ELF-1 (cell line): ENCODE measurements at places on chromosomes 7 and 10.

DNA sequence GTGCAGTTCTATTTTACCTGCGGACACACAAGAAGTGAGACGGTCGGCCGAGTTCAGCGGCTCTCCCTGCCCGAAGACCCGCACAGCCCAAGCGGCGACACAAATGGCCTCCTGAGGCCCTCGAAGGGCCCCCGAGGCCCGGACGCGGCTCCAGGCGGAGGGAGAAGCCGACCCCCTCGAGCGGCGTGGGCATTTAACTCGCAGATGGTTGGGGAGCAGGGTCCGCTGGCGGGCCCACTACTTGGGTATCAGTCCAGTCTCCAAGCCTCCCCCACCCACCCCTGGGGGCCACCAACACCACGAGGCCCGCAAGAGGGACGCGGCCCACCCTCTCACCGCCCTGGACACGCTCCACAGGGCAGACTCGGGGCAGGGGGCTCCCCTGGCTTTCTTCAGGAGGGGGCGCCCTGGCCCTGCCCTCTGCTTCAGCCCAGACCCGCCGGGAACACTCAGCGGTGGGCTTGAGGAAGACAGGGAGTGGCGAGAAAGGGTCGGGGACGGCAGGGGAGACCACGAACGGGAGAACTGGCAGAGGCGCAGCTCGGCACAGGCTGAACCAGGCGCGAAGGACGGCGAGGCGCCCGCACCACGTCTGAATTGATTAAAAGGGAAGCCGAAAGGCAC lies 1.7 kb downstream of the IGF2BP3 start:
- peak; percentile 57 for DNase-seq

DNA sequence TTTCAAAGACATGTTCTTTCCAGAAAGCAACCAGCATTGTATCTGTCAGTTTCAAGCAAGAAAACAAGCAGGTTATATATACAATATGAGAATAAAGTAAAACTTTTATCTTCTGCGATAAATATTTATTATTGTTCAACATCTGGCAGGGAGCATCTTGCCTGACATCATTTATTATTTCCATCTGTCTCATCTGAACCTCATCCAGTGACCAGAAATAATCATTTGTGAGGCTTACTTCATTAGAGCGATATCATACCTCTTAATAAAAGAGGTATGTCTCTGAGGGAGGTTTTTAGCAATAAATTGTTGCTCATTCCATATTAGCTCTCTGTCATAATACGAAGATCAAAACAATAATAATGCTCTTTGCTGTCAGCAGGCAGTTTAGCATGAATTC lies 226.1 kb downstream of the CDC14C start:
- no peak for DNase-seq

DNA sequence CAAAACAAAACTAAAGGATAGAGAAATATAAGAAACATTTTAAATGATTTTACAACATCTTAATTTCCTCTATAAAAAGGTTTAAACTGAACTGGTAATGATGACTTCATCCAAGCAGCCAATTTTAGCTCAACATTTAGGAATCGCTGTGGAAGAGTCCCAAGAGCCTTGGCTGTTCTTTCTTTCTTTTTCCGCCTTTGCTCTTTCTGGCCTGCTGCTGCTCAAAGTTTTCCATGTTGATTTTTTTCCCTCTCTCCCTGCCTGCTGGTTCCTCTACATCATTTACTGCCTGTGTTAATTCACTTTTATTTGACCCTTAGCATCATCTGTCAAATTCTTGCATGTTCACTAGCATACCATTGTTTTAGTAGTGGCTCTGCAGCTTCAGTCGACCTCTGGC lies 146.9 kb downstream of the EVX1 start:
- no peak for DNase-seq

DNA sequence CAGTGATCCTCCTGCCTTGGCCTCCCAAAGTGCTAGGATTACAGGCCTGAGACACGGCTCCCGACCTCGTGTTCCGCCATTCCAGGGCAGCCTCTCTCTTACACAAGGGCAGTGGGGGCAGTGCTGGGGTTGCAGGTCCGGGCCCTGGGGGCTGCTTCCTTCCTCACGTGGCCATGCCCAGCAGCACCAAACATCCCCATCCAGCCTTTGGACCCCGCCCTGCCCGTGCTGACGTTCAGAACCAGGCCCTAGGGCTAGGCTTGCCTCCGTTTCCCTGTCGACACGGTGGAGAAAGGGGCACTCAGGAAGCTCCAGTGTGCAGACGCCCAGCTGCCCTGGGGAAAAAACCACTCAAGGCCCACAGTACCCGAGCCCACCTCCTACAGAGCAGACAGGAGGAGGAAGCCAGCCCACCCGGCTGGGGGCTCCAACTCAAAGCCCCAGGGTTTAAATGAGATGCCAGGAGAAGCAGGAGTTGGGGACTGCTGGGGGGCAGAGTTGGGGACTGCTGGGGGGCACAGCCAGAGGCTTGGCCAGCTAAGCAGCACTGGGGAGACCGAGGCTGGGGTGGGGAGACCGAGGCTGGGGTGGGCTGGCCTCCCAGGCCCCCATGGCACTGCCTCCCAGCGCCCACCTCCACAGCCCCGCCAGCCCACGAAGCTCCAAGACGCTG lies 35.9 kb downstream of the ADAP1 start:
- DNase-seq, result no peak

- DNase-seq, result no peak
Measured at GRCh38 chr10:72389014-72389413, 34.3 kb upstream of the DNAJB12 start.

DNA sequence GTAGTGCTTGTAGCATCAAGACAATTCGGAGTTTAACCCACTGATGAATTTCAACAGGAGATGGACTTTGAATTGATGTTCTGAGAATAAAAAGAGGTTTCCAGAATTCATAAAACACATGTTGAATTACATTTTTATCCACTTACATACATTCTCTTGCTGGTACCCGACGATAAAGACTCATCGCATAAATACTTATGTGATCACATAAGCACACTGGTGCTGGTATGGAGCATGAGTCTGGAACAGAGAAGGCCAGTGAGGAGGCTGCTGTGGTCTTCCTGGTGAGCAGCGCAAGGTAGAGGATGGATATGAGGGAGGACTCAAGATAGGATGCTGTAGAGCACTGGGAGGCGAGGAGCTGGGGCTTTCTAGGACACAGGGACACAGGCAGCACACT lies 109.0 kb downstream of the RNF216 start:
- DNase-seq, result no peak

DNA sequence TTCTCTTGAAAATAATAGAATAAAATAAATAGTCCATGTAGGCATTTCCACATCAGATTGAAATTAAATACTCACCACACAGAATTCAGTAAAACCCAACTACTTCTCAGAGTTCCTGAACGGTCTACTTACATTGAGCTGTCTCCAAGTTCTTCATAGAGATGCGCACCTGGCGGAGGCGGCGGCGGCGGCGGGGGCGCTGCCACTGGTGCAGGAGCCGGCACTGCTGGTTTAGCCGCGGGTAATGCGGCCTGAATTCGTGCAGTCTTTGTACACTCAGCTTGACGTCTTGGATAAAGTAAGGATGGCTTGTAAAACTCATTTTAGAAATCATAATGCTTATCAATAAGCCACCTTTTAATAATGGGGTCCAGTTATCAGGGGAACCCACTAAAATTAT lies 973.8 kb downstream of the PCDH15 start:
- no peak for DNase-seq

DNA sequence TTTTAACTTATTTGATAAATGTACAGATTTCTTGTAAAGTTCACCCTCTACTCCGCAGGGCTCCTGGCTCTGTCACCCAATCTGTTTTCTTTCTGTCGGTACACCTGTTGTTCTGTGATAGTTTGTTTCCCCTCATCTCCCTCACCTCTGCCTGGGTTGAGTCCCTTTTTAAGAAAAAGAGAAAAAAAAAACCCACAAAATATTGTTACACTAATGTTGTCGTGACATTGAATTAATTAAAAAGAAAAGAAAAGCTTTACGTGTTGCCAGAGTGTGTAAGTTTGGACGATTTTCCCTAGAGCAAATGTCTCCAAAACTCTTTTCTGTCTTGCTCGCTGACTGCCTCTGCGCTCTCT lies 3.4 kb downstream of the HMX3 start:
- DNase-seq, result no peak

- peak; percentile 8 for DNase-seq
Measured at GRCh38 chr7:45924283-45924682, 3.2 kb upstream of the IGFBP3 start.
